ENCODE measurements at places on chromosomes 2 and 18. TPM values are rescaled to one million over a fixed set of nuclear protein-coding genes. Genes with fewer than 3 reads are reported as not detected.

Gene PRSS56
- total RNA-seq = not detected

Gene PIKFYVE
- total RNA-seq = 12.0 TPM

Gene ACMSD
- not detected for total RNA-seq

Gene TSPYL6
- total RNA-seq = not detected

Gene RPRM
- not detected for total RNA-seq

Gene AKAIN1
- total RNA-seq = not detected

Gene POMC
- total RNA-seq = 18.6 TPM

Gene SLC4A5
- 0.11 TPM for total RNA-seq

Gene NT5DC4
- not detected for total RNA-seq

Gene BMP10
- not detected for total RNA-seq

Data from ascending aorta (tissue), 2 donors.